SHP77 treated with DMSO at 0.1 percent for 48 hours (cell line): ENCODE measurements at places on chromosomes 5 and 9.

GRCh38 chr9:135902655-135903357 lies 4.5 kb downstream of the CAMSAP1 start:
- DNase-seq: no peak

GRCh38 chr5:170360709-170361108 lies 28.5 kb downstream of the KCNMB1 start:
- DNase-seq: no peak

GRCh38 chr5:171868236-171868635 lies 82.6 kb downstream of the SMIM23 start:
- no peak for DNase-seq

DNA sequence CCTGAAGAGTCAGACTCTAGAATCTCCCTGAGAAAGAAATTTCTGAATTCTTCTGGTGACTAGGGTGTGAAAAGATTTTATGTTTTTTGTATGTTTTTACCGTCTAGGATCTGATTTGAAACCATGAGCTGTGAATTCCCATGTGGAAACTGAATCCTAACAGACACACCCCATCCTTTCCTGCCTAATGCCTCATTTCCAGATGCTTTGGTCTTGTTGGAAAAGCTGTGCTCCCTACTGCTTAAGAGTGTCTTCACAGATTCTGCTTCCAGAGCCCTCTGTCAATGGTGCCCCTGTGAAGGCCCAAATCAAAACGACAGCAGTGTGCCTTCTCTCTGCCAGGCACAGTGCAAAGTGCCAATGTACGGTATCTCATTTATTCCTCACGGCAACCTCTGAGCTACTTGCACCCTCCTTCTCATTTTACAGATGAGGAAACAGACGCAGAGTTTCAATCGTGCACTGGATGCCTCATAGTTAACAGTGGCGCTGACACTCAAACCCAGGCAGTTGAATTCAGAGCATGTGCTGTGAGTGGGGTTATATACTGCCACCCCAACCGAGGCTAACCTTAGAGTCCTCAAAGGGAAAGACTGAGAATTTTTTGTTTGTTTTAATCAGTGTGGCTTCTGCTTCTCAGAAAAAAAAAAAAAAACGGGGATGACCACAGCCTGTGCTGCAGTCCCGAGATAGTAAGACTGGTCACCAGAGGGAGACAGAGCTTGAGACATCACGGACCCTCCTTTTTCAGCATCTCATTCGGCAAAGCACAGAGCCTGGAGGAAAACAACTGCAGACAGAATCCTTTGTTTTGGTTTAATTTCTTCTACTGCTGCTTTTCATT lies 188.4 kb downstream of the SNCAIP start:
- peak; percentile 21 for DNase-seq

GRCh38 chr9:70761139-70761670 lies 346.7 kb upstream of the KLF9 start:
- DNase-seq: no peak

- no peak for DNase-seq
Observed at GRCh38 chr9:74497748-74498620, 849 bp downstream of the RORB start.

- DNase-seq: peak; percentile 6
Observed at GRCh38 chr5:32628049-32628844, 42.9 kb downstream of the SUB1 start.

DNA sequence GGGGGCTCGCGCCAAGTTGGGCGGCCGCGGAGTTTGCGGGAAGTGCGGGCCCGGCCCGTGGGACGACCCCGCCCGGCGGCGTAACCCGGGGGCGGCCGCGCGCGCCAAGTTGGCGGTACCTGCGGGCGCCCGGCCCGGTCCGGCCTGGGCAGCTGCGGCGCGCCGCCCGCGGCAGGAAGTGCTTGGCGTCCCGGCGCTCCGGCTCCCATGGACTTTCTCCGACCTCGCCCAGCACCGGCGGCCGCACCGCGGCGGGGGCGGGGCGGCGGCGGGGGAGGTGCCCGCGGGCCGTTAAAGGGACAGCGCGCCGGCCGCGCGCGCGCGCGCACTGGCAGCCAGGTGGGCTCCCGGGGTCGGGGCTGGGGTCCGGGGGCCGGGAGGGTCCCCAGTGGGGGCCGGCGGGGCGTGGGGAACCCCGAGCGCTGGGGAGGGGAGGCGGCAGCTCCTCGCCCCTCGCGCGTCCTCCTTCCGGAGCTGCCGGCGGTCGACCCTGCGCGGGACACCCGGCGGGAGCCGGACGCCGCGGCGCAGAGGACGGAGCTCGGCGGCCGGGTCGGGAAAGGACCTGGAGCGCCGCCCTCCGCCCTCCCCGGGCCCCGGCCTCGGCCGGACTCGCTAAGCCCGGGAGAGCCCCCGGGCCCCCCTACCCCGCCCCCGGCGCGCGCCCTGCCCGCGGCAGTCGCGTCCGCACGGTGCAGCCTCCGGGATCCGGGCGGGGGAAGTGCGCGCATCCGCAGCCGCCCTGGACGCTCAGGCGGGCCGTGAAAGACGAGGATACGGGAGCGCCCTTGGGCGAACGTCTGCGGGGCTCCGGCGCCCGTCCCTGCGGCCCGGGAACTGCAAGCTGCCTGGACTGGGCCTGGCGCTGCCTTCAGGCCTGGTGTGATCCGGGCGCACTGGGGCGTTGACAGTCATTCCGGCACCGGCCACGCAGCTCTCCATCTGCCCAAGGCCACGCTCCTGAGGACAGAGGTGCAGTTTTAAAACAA lies at the start of gene NACC2:
NACC2 (minus strand) TSS at position 220 of the 989 bp plus-strand sequence. CDS start 44,768 bp downstream, outside the sequence.
- DNase-seq: no peak
